Muscle of leg (tissue), 16 donors: ENCODE measurements at places on chromosomes 4 and X. TPM values are rescaled to one million over a fixed set of nuclear protein-coding genes. Genes with fewer than 3 reads are reported as not detected.

- peak overlapping the region; percentile 99 for H3K27ac ChIP-seq
- H3K27me3 ChIP-seq, result no peaks in the 10 kb centered on the region
- peak overlapping the region; percentile 91 for H3K4me3 ChIP-seq
- H3K4me1 ChIP-seq, result peaks cover 2% of the 10 kb centered on the region
Measured at GRCh38 chr4:40055863-40056715, 561 bp upstream of the N4BP2 start.

DNA sequence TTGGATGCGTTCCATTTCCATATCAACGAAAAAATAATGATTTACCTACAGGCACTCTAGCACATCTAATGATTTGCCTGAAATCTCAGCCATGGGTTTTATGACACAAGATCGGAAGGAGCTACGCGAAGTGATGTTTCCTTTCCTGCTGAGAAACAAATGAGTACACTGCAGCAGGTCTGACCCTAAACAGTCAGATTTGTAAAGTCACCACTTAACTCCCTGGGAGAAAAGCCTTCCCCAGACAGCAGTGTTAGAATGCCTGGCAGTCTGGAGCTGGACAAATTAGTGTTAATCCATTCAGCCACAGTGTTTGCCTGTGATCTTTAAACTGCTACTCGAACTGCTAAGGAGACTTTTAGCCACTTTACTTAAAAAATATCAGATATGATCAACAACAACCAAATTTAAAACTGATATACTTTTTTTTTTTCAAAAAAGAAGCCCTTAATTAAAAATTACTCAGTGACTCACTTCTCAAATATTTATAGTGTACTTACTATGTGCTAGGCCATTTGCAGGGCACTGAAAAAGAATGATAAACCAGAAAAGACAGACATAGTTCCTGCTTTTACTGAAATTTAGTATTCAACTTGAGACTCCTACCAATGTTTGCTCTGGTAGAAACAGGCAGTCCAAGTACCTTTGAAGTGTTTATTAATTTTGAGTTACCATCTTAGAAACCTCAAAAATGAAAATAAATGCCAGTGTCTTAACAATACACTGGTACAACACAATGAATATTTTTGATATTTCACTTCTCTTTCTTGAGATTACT is 104.5 kb downstream of the SHISA3 start:
- DNase-seq, result no peak
- no peak overlapping the region for H3K27ac ChIP-seq
- no peaks in the 10 kb centered on the region for H3K27me3 ChIP-seq

DNA sequence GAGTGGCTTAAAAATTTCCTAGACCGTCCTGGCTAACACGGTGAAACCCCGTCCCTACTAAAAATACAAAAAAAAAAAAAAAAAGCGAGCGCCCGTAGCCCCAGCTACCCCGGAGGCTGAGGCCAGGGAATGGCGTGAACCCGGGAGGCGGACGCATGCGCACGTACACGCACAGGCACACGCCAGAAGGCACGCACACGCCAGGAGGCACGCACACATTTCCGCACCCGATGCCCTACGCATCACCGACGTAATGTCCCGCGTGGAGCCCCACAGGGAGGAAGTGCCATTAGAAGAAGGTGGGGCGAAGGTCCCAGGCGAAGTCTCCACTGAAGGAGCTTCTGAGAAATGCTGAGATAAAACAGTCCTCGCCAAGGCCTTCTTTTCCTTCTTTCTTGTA is 41.4 kb downstream of the NLGN4X start:
- no peaks in the 10 kb centered on the region for H3K36me3 ChIP-seq
- no peak for DNase-seq
- no peak overlapping the region for H3K27ac ChIP-seq
- H3K27me3 ChIP-seq, result no peaks in the 10 kb centered on the region

DNA sequence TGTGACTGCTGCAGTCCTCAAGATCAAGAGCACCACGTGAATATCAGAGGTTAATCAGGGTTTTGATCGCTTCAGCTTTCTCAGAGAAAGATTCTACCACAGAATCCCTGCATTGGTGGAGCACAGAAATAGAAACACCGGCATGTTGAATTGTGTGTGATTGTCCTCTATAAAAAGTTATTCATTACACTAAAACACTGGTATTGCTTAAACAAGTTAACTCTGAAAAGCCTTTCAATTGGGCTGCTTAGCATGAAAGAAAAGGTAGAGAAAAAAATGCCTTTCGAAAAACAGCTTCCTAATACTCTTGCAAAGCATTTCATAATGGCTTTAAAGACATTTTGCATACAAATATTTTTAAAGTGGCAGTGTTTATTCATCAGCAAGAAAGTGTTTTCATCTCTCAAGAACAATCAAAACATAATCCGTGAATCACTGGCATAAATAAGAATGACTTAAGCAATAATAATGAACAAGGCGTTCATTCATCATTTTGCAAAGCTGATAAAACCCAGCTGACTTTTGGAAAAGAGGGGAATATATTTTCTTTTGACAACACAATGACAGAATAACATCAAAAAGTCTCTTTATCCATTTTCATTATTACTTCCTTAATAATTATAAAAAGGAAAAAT is 61.1 kb downstream of the HELT start:
- H3K27me3 ChIP-seq, result peaks cover 8% of the 10 kb centered on the region
- DNase-seq, result no peak
- no peaks in the 10 kb centered on the region for H3K4me1 ChIP-seq
- no peaks in the 10 kb centered on the region for H3K36me3 ChIP-seq
- H3K4me3 ChIP-seq, result no peak overlapping the region
- H3K27ac ChIP-seq, result no peak overlapping the region

DNA sequence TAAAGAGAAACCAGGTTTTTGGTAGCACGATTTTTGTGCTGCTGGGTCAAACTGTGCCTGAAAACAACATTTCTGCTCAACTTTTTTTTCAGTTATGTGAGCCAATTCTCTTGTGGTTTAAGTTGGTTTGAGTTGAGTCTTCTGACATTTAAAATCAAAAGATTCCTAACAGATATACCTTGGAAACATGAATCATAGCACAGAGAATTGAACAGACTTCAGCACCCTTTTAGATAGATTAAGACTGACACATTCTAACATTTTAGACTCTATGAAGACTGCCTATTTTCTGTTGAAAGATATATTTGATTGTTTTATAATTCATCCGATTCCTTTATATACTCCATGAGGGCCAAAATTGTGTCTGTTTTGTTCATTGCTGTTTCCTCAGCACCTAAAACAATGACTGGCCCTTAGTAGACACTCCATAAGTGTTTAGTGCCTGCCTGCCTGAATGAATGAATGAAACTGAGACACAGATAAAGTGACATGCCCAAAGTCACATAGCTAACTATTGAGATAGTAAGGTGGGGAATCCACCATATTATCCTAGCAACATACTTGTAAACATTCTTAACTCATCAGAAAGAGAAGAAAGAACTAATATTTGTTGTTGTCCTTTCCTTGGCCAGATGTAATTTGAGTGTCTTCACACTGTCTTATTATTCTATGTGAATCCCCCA is 624.0 kb downstream of the MID1IP1 start:
- H3K27ac ChIP-seq, result no peak overlapping the region
- peaks cover 23% of the 10 kb centered on the region for H3K27me3 ChIP-seq
- peaks cover 3% of the 10 kb centered on the region for H3K4me1 ChIP-seq
- no peaks in the 10 kb centered on the region for H3K36me3 ChIP-seq

GRCh38 chr4:184101711-184102110 is 116.0 kb downstream of the ENPP6 start:
- DNase-seq, result no peak
- H3K36me3 ChIP-seq, result no peaks in the 10 kb centered on the region
- peaks cover 11% of the 10 kb centered on the region for H3K27me3 ChIP-seq
- H3K27ac ChIP-seq, result no peak overlapping the region

SSR4 gene
- 188 TPM for total RNA-seq

DNA sequence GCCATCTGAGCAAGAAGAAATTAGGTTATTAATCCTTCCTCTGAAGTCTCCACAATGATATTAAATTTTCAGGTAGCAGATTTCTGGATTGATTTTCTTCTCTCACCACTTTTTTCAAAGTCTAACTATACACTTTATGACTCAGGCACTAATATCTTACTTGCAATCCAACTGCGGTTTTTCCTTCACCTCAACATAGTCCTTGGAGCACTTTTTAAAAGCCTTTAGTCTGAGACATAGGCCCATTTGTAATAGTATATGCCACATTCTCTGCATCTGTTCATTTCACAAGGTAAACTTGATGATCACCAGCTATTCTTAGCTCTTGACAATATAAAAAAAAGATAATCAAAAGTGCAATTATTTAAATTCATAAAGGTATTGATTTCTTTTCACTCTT is 55.9 kb upstream of the EDNRA start:
- H3K36me3 ChIP-seq, result no peaks in the 10 kb centered on the region
- H3K4me3 ChIP-seq, result no peak overlapping the region
- H3K27me3 ChIP-seq, result no peaks in the 10 kb centered on the region
- no peak overlapping the region for H3K27ac ChIP-seq
- H3K4me1 ChIP-seq, result no peaks in the 10 kb centered on the region
- DNase-seq, result no peak
